NCI-H82 (cell line): ENCODE measurements at places on chromosomes 1 and 21.
A peak's percentile ranks its signal among the peaks of the same experiment; 100 is the strongest.

DNA sequence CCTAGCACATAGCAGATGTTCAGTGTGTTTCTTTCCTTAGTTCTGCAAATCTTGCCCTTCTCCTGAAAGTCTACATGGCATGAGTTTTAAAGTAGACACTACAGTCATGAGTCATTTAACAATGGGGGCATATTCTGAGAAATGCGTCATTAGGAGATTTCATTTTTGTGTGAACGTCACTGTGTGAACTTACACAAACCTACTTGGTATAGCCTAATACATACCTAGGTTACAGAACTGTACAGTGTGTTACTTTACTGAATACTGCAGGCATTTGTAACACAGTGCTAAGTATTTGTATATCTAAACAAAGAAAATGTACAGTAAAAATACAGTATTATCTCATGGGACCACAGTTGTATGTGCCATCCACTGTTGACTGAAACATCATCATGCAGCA, 10.0 kb downstream of the TTF2 start:
- DNase-seq, result no peak

- no peak for DNase-seq
These were observed 2032.3 kb downstream of the MRPL39 start for GRCh38 chr21:23574932-23575331.

DNA sequence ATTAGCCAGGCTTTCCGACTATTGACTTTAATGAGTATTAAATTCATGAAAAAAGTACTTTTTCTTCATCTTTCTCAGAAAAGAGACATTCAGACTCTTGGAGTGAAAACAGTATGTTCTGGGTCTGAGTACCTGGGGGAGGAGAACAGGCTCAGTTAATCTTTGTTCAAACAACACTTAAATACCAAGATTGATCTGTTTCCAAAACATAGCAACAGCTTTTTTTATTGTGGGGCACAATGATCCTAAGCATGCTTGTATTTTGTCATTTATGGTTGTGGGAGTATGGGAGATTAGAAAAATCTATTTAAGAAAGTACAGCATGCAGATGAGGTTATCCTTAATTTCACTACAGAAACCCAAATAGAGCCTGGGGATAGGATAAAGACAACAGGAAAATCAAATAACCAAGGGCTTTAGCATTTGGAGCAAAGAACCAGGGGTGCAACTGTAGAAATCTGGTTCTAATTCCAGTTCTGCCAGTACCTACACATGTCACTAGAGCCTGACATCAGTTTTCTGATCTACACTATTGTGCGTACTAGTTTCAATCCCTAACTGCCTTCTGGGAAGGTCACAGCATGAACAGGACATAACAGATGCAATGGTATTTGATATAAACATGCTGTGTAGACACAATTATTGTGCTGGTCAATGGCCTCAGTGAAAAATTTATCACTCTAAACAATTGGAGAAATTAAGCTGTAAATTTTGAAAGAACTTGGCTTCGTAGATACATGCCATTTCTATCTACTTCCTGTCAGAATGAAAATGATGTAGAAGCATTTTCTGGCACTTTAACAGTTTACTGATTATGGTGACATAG, 91.2 kb downstream of the KCNK1 start:
- DNase-seq, result peak; percentile 27

DNA sequence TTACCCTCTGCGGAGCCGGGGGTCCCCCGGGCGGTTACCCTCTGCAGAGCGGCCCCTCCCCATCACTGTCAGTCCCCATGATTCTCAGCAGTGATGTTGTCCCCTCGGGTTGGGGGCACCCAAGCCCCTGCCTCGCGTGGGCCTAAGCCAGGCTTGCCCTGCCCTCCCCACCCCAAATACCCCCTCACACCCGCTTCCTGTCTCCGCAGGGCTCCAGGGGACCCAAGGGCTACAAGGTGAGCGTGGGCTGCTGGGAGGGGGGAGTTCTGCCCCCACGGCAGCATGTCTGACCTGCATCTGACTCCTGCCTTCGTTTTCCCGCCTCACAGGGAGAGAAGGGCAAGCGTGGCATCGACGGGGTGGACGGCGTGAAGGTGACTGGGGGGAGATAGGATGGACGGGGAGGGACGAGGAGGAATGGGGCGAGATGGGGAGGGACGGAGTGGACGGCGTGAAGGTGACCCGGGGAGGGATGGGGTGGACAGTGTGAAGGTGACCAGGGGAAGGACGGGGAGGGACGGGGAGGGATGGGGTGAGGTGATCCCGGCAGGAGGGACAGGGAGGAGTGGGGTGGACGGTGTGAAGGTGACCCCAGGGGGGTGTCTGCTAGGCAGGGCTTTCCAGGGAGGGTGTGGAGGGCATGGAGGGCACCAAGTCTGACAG, 8.6 kb downstream of the COL6A1 start:
- DNase-seq, result no peak

DNA sequence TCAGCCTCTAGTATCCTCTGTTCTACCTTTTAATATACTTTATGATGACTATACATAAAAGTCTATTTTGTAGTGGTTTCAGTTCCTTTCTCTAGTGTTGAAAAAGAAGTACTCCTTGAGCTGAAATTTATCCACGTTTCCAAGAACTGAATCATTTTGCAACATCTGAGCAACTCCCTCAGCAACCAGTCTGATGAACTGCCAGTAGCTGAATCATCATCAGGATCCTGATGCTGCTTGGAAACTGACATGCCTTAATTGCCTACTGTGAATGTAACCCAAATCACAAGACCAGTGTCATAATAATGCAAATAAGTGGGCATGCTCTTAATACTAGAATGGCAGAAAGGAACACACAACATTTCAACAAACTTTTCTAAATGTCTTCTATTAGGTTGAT, 103.3 kb downstream of the CYYR1 start:
- no peak for DNase-seq

DNA sequence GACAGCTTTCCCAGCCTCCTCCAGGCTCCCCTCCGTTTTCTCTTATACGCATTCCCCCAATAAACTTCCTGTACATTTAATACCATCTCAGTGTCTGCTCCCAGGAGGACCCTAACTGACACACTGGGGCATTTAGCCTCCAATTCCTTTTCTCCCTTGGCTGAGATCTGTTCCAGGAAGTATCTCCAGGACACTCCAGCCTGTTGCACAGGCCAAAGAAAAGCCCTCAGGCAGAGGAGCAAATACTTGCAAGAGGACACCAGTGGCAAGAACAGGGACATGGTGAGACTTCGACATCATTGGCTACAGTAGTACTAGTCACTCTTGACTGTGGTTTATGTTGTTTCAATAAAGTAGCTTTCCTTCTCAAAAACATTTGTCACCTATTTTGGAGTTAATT, 4.7 kb upstream of the SYNJ1 start:
- DNase-seq, result no peak
